Dermis blood vessel endothelial cell (primary cell): ENCODE measurements at places on chromosomes 12 and 14. TPM values are rescaled to one million over a fixed set of nuclear protein-coding genes. Genes with fewer than 3 reads are reported as not detected.

The KCNA5 gene
- total RNA-seq = not detected in 2 replicates

The LRRIQ1 gene
- 0.37 and 0.68 TPM in 2 replicates for total RNA-seq

- DNase-seq = peak; percentile 25
These were observed 80.6 kb upstream of the TMEM233 start for GRCh38 chr12:119512772-119513497.

DNA sequence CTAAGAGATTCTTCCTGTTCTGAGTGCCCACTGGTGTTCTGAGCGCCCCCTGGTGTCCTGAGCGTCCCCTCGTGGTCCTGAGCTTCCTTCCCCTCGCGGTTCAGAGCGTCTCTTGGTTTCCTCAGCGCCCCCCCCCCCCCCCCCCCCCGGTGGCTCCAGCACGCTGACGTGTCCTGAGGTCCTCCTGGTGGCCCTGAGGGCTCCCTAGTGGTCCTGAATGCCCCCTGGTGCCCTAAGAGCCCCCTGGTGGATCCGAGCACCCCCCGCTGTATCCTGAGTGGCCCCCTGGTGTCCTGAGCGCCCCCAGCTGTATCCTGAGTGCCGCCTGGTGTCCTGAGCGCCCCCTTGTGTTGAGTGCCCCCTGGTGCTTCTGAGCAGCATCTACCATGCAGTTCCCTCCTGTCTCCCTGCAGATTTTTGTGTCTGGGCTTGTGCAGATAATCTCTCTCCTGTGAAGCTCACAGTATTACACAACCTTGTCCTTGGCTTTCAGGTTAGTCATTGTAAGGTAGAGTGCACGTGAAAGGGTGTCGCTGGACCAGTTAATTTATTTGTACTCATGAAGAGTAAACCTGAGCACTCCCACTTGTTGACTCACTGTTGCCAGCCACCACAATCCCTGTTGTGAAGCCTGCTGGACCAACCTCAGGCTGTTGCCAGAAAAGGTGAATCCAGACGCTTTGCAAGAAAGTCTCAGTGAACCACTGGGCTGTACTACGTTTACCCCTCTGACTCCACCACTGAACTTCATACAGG lies 1168.4 kb downstream of the TMEM121 start:
- no peak for DNase-seq

The PIWIL1 gene
- total RNA-seq = not detected in 2 replicates

DNA sequence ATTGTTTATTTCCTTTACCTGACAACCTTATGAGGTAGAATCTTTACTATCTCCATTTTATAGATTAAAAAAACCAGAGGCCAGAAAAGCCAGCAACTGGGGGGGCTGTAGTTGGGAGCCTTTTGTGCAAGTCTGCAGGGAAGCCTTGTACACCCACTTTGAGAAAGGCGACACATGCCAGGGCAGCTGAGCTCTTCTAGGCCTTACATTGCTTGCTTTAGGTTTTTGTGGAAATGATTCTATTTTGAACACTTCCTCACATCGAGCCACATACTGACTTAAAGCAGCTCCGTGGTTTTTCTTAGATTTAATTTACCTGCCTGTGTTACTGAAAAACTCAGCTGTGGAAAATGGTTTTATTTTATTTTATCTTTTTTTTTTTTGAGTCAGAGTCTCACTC lies 34.6 kb downstream of the EP400 start:
- no peak for DNase-seq

DNA sequence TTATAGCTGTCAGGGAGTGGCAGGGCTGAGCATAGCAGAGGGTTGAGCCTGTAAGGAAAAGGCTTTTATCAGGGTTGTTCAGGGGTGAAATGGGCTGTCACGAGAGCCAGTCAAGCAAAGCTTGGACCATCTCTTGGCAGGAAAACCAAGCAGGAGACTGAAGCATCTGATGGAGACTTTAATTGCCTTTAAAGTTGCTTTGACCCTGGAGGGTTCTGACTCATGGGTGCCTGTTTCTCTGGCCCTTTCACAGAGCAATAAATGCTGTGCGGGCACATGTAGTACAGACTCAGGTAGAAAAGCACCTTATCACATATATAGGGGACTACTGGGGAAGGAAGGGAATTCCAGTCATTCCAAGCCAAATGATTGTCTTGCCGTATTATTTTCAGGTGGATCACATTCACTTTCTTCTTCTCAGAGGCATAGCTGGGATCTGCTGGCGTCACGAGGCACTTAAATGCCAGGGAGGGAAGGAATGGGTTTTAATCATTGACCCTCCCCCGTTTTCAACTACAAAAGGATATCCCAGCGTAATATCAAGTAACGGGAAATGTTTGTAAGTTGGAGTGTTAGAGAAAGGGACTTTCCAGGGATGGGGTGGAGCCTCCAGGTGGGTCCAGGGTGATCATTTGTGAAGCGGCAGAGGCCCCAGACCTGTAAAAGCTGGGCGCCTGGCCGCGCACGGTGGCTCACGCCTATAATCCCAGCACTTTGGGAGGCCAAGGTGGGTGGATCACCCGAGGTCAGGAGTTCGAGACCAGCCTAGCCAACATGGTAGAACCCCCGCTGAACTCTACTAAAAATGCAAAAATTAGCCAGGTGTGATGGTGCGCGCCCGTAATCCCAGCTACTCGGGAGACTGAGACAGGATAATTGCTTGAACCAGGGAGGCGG lies 34.9 kb downstream of the PLEKHD1 start:
- DNase-seq = no peak

The PROX2 gene
- total RNA-seq = not detected in 2 replicates

The GPR68 gene
- 0.74 and 1.2 TPM in 2 replicates for total RNA-seq

- DNase-seq = no peak
These were observed 10.6 kb upstream of the ATF1 start for GRCh38 chr12:50753232-50753769.

DNA sequence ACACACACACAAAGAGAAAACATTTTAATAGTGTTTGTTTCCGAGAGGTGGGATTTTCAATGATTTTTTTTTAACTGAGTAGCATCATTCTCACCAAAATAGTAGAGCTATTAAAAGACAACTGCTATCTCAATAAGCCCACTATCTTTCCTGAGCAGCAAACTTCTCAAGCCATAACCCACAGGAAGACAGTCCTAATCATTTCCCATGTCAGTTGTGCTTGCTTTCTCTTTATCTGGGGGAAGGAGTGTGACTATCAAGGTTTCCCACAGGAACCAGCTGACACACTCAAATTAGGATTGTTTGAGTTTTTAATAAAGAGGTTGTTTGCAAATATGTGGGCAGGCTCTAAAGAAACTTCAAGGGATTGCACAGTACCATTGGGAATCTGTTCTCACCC lies 4.9 kb upstream of the MAX start:
- no peak for DNase-seq

- no peak for DNase-seq
These were observed 11.4 kb downstream of the SLC7A8 start for GRCh38 chr14:23172096-23172495.

GRCh38 chr12:78966062-78966461 lies 101.5 kb downstream of the SYT1 start:
- DNase-seq = no peak

GRCh38 chr14:93655078-93655750 lies 133.1 kb downstream of the PRIMA1 start:
- DNase-seq = peak; percentile 60

The KRT2 gene
- total RNA-seq = not detected in 2 replicates

- DNase-seq = no peak
These were observed 19.2 kb downstream of the PLEK2 start for GRCh38 chr14:67392800-67393199.

The RNASE4 gene
- 11.4 and 25.7 TPM in 2 replicates for total RNA-seq

- DNase-seq = no peak
These were observed 115.7 kb downstream of the PCNX1 start for GRCh38 chr14:71022939-71023338.
